ENCODE measurements at places on chromosomes 3 and 15. TPM values are rescaled to one million over a fixed set of nuclear protein-coding genes. Genes with fewer than 3 reads are reported as not detected.

DNA sequence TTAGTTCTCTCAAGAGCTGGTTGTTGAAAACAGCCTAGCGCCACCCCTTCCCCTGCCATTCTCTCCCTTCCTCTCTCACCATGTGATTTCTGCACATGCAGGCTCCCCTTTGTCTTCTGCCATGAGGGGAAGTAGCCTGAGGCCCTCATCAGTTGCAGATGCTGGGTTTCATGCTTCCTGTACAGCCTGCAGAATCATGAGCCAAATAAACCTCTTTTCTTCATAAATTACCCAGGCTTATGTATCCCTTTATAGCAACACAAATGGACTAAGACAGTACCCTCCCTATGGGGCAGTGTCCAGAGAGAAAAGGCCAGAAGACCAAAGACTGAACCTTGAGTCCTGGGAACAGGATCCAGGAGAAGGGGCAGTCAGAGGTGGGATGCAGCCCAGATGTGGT is 54.7 kb downstream of the CLEC3B start:
- DNase-seq: no peak

Gene FOXB1
- total RNA-seq: not detected

Gene DZIP1L
- total RNA-seq: 1.6 TPM

DNA sequence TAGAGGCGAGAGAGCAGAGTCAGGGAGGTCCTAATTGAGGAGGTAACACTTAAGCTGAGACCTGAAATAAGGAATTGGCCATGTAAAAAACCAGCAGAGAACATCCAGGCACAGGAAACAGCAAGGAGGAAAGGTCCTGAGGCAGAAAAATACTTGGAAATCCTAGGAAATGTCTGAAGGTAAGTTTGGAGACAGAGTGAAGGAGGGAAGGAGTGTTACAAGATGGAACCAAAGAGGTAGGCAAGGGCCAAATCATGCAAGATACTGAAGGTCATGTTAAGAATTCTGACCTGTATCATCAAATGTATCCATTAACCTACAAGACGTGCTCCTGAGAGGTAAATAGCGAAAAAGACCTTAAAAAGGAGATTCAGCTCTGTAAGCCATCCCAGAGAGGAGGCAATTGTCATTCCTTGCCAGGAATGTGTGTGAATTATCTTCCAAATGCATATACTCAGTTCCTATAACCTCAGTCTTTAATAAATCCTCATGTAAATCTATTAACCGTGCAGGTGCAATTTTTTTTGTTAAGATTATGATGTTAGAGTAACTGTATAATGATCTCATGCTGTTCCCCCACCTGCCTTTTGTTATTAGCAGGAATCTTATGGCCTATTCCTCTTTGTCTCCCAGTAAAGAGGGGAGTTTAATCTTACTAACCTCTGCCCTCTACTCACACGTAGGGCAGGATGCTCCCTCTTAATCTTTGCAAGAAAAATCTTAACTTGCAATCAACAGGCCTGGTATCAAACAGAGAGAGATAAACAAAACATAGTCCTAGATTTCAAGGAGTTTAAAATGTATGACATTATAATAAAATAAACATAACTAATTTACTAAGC is 166.9 kb downstream of the ULK4 start:
- DNase-seq: no peak

Data from left colon (tissue), 2 donors.